ENCODE measurements at places on chromosomes 7 and 10.

DNA sequence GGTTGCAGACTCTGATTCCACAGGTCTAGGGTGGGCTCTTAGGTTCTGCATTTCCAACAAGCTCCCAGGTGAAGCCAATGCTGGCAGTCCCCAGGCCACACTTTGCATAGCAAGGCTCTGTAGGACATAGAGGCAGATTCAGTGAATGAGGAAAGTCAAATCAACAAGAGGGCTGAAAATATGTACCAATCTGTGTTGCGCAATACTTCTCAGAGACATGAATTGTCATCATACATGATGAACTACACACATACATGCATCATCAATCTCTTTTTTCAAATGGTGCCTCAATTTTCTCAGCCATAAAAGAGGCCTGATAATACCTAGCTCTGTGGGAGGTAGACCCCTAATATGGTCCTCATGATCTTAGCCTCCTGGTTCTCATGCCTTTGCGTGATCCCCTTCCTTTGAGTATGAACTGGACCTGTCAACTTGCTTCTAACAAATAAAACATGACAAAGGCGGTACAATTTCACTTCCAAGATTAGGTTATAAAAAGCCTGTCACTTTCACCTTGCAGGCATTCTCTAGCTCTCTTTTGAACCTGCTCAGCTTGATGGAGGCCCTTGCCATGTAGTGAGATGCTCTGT, 49.0 kb downstream of the PIK3CG start:
- DNase-seq: no peak

DNA sequence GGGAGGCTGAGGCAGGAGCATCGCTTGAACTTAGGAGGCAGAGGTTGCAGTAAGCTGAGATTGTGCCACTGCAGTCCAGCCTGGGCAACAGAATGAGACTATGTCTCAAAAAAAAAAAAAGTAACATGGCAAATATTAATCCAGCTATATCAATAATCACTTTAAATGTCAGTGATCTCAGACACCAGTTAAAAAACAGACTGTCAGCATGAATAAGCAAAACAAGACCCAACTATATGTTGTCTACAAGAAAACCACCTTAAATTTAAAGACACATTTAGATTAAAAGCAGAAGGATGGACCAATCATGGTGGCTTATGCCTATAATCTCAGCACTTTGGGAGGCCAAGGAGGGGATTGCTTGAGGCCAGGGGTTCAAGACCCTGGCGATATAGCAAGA, 8.5 kb upstream of the ATE1 start:
- no peak for DNase-seq

DNA sequence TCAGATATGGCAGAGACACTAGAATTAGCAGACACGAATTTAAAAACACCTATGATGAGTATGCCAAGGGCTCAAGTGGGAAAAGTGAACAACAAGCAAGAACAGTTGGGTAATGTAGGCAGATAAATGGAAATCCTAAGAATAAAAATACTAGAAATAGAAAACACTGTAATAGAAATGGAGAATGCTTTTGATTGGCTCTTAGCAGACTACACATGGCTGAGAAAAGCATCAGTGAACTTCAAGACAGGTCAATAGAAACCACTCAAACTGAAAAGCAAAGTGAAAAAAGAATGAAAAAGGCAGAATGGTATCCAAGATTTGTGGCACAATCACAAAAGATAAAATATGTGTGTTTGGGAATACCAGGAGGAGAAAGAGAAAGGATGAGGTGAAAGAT, 82.3 kb downstream of the WDR37 start:
- DNase-seq: no peak

- DNase-seq: no peak
Observed at GRCh38 chr7:7190142-7190541, 7.8 kb downstream of the C1GALT1 start.

DNA sequence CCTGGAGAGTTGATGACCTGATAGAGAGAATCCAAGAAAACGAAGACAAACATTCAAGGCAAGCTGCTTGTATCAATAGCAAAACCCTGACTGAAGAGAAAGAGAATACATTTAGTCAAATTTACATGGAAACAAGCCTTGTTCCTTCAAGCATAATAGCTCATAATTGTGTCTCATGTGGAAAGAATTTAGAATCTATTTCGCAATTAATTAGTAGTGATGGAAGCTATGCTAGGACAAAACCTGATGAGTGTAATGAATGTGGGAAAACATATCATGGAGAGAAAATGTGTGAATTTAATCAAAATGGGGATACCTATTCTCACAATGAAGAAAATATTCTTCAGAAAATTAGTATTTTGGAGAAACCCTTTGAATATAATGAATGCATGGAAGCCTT, 18.0 kb downstream of the RBAK start:
- no peak for DNase-seq

DNA sequence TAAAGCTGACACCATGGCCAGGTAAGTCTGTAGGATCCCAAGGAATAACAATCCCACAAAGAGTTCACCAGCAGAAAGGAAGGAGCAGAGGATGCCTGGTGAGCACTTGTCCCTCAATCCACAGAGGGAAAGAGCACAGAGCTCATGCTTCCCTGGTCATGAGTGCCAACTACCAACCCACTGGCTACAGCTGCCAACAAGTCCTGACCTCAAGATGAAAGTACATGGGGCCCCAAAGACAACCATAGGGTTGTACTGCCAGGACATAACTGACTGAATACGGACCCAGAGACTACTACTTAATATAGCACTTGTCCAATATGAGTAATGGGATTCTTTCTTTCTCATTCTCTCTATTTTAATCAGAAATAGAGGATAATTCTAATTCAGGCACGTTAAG, 83.3 kb downstream of the JCAD start:
- DNase-seq: no peak

GRCh38 chr10:51910189-51910588, 210.8 kb upstream of the CSTF2T start:
- no peak for DNase-seq

DNA sequence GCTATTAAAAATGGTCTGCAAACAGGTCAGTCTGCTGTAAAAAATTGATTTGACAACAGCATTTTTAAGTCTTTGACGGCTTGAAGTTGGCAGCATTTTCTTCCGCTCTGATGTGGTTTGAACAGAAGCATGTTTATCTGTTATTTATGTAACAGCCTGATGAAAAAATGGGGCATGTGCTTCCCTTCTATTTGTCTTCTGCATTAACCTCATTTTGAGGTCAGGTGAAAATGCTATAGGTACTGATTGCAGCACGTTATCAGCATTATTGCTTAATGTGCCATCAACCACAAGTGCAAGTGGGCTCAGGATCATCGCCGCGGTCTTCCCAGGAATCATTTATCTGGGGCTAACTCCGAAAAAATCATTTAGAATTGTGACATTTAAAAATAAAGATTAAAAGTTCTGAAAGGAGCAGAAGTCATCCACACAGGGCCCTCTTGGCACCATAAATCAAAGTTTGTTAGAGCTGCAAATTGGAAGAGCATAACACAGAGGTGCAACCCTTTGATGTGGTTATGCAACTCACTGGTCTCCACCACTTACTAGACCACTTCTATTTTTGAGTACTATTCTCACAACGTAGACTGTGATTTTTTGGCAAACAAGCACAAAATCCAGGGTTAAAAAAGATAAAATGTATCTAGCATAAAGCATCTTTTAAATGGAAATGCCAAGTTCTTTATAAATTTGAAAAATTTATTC, 307.7 kb downstream of the MDFIC start:
- no peak for DNase-seq

DNA sequence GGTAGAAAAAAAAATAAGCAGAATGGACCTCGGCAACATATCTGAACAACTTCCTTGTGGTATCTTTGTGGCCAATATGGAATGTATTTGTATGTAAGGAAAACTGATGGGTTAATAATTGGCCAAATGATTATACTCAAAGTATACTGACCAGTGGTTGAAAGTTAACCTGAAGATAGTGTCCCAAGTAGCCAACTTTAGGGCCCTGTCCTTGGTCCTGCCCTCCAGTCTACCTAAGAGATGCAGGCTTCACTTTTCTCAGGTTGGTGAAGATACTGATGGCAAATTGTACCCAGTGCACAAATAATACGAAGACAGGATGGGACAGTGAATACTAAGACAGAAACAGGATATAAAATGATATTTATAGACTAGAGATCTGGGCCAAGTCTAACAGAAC, 109.2 kb downstream of the SORCS3 start:
- no peak for DNase-seq

GRCh38 chr10:93113042-93113441, 39.3 kb downstream of the CYP26A1 start:
- no peak for DNase-seq

DNA sequence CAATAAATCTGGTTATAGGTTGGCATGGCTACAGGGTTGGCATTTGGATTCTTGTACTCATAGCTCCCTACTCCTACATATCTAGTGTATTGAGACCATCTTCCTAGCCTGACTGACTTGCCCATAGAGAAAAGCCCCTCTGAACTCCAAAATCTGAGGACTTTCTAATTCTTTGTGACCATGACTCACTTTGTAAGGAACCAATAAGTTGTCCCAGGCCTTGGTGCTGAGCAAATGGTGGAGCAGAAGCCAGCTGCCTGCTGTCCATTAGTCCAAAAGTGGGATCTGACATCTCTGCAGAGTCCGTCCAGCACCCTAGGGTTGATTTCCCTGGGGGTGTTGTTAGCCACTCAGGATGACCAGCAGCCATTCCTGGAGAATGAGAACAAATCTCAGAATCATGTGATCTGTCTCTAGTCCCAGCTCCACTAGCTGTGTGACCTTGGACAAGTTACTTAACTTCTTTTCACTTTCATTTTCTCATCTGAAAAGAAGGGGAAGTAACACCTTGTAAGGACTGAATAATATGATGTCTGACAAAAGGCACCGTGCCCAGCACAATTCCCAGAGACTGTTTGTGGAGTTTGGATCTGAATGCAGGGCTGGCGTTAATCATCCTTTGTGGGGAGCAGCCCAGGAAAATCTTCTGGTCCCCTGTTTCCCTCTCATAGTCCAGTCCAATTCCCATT, 44.1 kb downstream of the MTURN start:
- no peak for DNase-seq

GRCh38 chr7:81299711-81300110, 380.9 kb upstream of the SEMA3C start:
- no peak for DNase-seq

DNA sequence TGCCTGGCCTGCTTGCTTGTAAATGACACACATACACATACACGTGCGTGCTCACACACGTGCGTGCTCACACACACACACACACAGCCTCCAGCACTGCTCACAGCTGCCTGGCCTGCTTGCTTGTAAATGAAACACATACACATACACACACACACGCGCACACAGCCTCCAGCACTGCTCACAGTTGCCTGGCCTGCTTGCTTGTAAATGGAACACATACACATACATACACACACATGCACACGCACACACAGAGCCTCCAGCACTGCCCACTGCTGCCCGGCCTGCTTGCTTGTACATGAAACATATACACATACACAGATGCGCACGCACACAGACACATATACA, 397.2 kb downstream of the PLXNA4 start:
- DNase-seq: no peak

DNA sequence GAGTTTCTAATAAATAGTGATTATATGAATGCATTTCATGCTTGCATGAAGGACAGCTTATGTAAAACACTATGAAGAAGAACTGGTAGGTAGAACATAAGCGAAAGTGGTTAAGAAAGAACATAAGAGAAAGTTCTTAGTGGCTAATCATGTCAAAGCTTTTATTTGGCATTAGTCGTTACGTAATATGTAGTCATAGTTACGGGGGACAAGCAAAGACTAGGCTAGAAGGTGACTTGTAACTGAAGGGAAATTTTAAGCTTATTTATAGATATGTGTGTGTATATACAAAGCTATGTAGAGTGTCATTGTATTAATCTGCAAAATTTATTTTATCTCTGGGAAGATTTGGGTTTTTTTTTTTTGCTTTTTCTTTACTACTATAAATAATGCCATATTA, 36.9 kb downstream of the CAPZA2 start:
- DNase-seq: no peak

- DNase-seq: no peak
Observed at GRCh38 chr7:85041605-85042216, 145.1 kb downstream of the SEMA3D start.

DNA sequence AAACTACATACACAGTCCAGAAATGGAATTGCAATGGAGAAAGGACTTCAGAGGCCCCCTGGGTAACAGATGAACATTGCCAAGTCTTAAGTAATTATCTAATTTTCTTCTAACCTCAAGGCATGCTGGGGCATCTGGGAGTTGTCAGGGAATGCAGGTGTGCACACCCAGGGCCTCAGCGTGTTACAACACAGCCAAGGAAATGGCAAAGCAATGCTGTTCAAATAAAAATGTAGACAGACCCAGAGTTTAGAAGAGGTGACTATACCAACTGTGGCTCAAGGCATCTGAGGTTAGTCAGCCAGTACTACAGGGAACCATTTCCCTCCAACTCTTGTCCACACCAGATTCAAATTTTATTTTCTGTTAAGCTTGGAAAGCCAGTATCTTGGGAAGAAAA, 73.6 kb downstream of the CCDC3 start:
- no peak for DNase-seq

DNA sequence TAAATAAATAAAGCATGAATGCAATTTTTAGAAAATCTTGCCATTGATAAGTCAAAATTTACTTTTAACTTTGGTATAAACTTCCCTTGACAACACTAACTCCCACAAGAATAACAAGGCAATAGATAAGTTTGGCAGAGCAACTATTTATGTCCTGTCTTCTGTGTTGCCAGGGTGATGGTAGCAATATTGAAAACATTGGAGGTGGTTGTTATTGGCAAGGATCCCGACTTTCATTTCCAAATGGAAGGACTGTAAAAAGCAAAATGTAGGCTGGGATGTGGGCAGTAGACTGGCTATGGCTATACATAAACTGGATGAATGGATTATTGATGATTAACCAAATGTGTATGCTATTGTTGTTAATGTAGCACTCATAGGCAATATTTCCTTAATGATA, 134.9 kb upstream of the CACNA2D1 start:
- no peak for DNase-seq

- no peak for DNase-seq
Observed at GRCh38 chr7:50953820-50954219, 171.1 kb upstream of the GRB10 start.

DNA sequence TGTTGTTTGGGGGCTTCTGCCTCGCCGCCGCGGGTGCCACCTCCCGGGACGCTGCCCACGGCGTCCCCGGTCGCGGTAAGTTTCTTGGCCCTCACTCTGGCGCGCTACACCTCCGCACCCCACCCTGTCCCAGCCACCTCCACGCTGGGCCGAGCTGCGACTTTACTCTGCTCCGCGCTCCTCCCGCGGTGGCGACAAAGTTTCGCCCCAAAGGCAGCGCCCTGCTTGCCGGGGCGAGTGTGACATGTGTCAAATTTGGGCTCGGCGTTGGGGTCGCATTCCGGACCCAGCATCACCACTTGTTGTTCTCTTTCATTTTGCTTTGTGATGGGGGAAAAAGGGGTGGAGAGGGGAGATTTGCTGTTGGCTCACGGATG, 167.7 kb upstream of the PPP1R3A start:
- no peak for DNase-seq

DNA sequence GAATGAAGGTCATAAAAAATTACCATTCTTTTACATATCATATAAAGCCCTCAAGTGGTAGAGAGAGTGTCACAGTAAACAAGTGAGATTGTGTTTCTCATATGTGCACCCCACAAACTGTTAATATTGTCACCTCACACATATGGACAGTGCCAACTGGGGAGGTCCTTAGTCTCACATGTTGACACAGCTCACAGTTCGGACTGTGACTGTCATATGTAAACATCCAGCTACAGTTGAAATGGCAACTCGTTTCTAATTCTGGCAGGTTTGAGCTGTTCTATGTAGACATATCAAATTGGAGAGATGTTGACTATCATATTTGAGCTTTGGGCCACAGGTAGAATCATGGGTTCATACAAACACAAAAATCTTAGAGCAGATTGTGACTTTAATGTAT, 39.4 kb upstream of the ZNF107 start:
- DNase-seq: no peak

- DNase-seq: no peak
Observed at GRCh38 chr10:68342909-68343516, 10.3 kb upstream of the PBLD start.
